H9 (cell line): ENCODE measurements at places on chromosomes 16 and 17. TPM values are rescaled to one million over a fixed set of nuclear protein-coding genes. Genes with fewer than 3 reads are reported as not detected.

GRCh38 chr16:4692460-4693295 lies 684 bp upstream of the NUDT16L1 start:
- H3K27me3 ChIP-seq, result no peaks in the 10 kb centered on the region
- peaks cover 5% of the 10 kb centered on the region; the same call in 2 of the 3 replicates for H3K36me3 ChIP-seq

GRCh38 chr17:72592242-72592966 lies 471.6 kb downstream of the SOX9 start:
- H3K27me3 ChIP-seq, result peaks cover 17% of the 10 kb centered on the region; the same call in 1 of the 2 replicates
- peak overlapping the region; percentile 91 for H3K4me3 ChIP-seq
- no peak overlapping the region for H3K27ac ChIP-seq
- H3K4me1 ChIP-seq, result peaks cover 8% of the 10 kb centered on the region; the same call in 1 of the 2 replicates
- peak; percentile 94 for DNase-seq

DNA sequence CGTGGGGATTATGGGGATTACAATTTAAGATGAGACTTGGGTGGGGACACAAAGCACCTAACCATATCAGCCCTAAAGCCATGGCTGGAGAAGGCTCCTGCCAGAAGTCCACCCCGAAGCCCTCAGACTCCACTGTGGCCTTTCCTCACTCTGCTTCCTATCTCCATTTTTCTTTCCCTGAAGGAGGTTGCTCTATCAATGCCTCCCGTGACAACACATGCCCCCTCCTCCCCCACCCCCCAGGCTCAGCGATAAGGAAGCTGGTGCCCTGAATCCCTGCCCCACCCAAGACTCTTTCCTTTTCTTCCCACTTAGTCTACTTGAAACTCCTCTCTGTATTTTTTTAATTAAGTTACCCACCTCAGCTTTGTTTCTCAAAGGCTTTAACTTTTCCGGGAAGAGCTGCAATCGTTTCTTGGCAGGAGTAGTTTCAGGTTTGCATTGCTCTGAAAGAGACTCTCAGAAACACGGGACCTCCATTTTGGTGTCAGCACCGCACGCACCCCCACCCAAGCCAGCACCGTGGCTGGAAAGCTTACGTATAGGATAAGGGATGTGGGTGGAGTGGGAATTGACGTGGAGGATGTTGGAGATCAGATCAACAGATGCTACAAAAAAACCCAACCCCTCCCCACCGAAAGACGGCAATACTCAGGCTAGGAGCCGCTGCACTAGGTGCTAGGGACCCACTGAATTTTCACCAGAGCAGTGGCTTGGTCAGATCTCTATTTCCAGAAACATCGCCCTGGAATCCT lies 15.2 kb upstream of the CA4 start:
- DNase-seq, result no peak
- H3K27me3 ChIP-seq, result peaks cover 23% of the 10 kb centered on the region
- H3K36me3 ChIP-seq, result peaks cover 14% of the 10 kb centered on the region
- H3K4me3 ChIP-seq, result peak overlapping the region; percentile 93
- H3K4me1 ChIP-seq, result no peaks in the 10 kb centered on the region
- no peak overlapping the region for H3K27ac ChIP-seq

The NUP88 gene
- total RNA-seq, result 96.5 and 98.2 TPM in 2 replicates

GRCh38 chr17:66576473-66576872 lies 258.4 kb upstream of the CACNG5 start:
- peak; percentile 8 for DNase-seq
- no peak overlapping the region for H3K4me3 ChIP-seq
- H3K4me1 ChIP-seq, result peaks cover 2% of the 10 kb centered on the region; the same call in 1 of the 2 replicates
- H3K27ac ChIP-seq, result no peak overlapping the region
- H3K36me3 ChIP-seq, result no peaks in the 10 kb centered on the region
- H3K27me3 ChIP-seq, result no peaks in the 10 kb centered on the region

The TVP23A gene
- total RNA-seq, result 3.0 and 3.1 TPM in 2 replicates
